ENCODE measurements at places on chromosomes 4 and X. TPM values are rescaled to one million over a fixed set of nuclear protein-coding genes. Genes with fewer than 3 reads are reported as not detected.

- no peak overlapping the region for H3K4me3 ChIP-seq
- DNase-seq = no peak
- H3K36me3 ChIP-seq = no peaks in the 10 kb centered on the region
- no peaks in the 10 kb centered on the region for H3K4me1 ChIP-seq
- H3K27ac ChIP-seq = no peak overlapping the region
These were observed 6.7 kb upstream of the FSTL5 start for GRCh38 chr4:162170509-162170908.

DNA sequence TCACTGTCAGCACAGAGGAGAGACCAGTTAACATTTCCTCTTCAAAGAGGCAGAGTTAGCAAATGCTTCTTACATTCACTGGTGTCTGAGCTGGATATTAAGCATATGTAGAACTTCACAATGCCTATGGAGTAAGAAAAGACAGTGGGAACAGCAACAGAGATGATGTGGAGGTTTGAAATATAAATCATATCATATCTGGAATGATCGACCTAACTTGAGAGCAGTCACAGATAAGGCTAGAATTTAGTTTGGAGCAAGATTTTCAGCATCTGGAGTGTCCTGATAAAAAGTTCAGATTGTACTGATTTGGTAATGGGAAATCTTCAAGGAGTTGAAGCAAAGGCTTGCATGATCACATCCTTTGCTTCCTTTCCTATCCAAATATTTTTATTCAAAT is 90.5 kb upstream of the ANKRD50 start:
- no peak for DNase-seq
- H3K36me3 ChIP-seq = no peaks in the 10 kb centered on the region
- H3K4me1 ChIP-seq = no peaks in the 10 kb centered on the region
- no peak overlapping the region for H3K27ac ChIP-seq

Gene BMP3
- total RNA-seq = not detected

DNA sequence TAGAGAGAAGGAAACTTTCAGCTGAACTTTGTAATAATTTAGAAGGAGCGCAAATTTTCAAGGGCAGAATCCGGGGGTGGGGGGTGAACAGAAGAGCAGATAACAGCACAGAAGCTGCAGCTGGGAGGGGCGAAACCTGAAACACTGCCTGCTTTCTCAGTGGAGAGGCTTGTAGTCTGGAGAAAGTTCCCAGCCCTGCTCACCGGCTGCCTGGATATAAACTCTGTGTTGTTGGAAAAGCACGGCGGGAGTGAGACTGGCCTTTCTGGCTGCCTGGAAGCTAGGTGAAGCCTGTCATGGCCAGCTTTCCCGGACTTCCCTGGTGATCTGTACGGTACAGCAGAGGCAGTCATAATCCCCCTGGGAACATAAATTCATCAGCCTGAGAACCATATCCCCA is 1352.1 kb upstream of the DIAPH2 start:
- H3K4me3 ChIP-seq = no peak overlapping the region
- H3K27me3 ChIP-seq = no peaks in the 10 kb centered on the region
- no peaks in the 10 kb centered on the region for H3K36me3 ChIP-seq
- no peak for DNase-seq
- H3K4me1 ChIP-seq = no peaks in the 10 kb centered on the region
- H3K27ac ChIP-seq = no peak overlapping the region

GRCh38 chrX:129840344-129840743 is 3.3 kb downstream of the ZDHHC9 start:
- H3K27ac ChIP-seq = no peak overlapping the region
- peaks cover 5% of the 10 kb centered on the region for H3K36me3 ChIP-seq
- no peak overlapping the region for H3K4me3 ChIP-seq
- H3K27me3 ChIP-seq = no peaks in the 10 kb centered on the region

Gene GJB1
- 0.26 TPM for total RNA-seq

DNA sequence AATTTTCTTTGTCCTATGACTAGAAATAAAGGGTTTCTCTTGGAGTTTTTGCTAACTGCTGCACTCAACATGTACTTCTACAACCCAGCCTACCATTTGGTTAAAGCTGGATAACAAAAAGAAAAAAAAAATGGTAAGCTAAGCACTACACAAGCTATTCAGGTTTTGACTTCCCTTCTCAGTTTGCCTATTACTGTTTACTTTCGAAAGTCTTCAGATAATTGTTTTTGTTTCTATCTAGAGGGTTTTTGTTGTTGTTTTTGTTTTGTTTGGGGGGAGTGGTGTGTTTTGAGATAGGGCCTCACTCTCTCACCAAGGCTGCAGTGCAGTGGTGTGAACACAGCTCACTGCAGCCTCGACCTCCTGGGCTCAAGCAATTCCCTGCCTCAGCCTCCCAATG is 46.6 kb downstream of the CLOCK start:
- H3K27me3 ChIP-seq = no peaks in the 10 kb centered on the region
- DNase-seq = no peak
- no peaks in the 10 kb centered on the region for H3K4me1 ChIP-seq
- peaks cover 11% of the 10 kb centered on the region for H3K36me3 ChIP-seq

DNA sequence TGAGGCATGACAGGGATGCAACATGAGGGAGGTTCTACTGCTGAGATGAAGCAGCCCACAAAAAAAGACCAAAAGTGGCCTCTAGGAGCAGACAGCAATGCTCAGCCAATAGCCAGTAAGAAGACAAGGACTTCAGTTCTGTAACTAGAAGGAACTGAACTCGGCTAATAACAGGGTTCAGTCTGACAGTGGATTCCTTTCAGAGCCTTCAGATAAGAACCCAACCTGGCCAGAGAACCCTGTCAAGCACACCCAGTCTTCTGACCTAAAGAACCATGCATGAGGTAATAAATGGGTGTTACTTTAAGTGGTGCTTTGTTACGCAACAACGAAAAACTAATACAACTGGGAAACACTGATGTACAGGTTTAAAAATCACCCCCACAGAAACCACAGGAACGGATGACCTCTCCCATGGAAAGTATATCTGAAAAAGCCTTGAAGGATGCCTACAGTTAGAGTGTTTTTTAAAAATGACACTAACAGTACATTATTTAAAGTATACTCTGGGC is 94.6 kb downstream of the PAPSS1 start:
- no peak overlapping the region for H3K27ac ChIP-seq
- no peaks in the 10 kb centered on the region for H3K4me1 ChIP-seq
- no peak overlapping the region for H3K4me3 ChIP-seq

- no peaks in the 10 kb centered on the region for H3K4me1 ChIP-seq
- no peak for DNase-seq
- no peak overlapping the region for H3K27ac ChIP-seq
- H3K4me3 ChIP-seq = no peak overlapping the region
These were observed 37.4 kb upstream of the HEPH start for GRCh38 chrX:66126662-66127061.

Gene SLITRK2
- total RNA-seq = not detected

GRCh38 chrX:108309144-108309543 is 129.1 kb downstream of the COL4A6 start:
- no peaks in the 10 kb centered on the region for H3K36me3 ChIP-seq
- no peak overlapping the region for H3K4me3 ChIP-seq
- H3K27me3 ChIP-seq = peaks cover 5% of the 10 kb centered on the region
- no peak overlapping the region for H3K27ac ChIP-seq
- DNase-seq = no peak
- no peaks in the 10 kb centered on the region for H3K4me1 ChIP-seq

- no peaks in the 10 kb centered on the region for H3K36me3 ChIP-seq
- H3K27ac ChIP-seq = no peak overlapping the region
- no peaks in the 10 kb centered on the region for H3K4me1 ChIP-seq
- no peak overlapping the region for H3K4me3 ChIP-seq
- no peak for DNase-seq
- no peaks in the 10 kb centered on the region for H3K27me3 ChIP-seq
These were observed 842.1 kb upstream of the HTR2C start for GRCh38 chrX:113741744-113742143.

Gene SLC16A2
- total RNA-seq = 0.11 TPM

Gene FAM9C
- total RNA-seq = not detected

Gene ERAS
- total RNA-seq = not detected

Gene SH3RF1
- 0.14 TPM for total RNA-seq

DNA sequence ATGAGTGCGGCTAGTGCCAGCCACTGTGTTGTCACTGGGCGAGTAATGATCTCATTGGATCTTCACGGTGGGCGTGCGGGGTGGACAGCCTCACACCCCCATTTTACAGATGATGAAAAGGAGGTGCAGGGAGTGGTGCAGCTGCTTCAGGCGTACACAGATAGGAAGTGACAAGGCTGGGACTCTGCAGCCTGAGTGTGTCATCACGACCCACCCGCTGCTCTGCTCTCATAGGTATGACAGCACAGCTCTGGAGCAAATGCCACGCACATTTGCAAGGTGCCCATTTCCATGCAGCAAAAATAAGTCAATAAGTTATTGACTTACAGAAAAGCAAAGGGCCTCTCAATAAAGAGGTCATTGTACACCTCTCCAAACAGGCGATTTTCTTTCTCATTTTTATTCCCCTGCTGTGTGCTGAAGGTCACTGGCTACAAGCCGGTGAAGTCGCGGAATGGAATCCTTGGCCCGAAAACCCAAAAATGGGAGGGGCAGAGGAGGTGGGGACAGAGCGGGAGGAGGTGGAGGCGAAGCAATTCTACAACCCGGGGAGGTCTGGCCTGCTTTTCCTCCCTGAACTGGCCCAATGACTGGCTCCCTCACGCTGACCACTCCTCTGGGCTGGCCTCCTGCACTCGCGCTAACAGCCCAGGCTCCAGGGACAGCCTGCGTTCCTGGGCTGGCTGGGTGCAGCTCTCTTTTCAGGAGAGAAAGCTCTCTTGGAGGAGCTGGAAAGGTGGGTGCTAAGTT is at the start of gene SOD3:
SOD3 (plus strand) TSS at position 658 of the 750 bp plus-strand sequence. CDS start 3,949 bp downstream, outside the sequence.
- no peaks in the 10 kb centered on the region for H3K36me3 ChIP-seq
- H3K4me1 ChIP-seq = no peaks in the 10 kb centered on the region
- peaks cover 20% of the 10 kb centered on the region for H3K27me3 ChIP-seq
- DNase-seq = no peak

Gene FAM47A
- total RNA-seq = not detected

Gene GUCY1B1
- total RNA-seq = not detected
